Mucosa of descending colon (tissue), 3 donors: ENCODE measurements at places on chromosomes 4 and X. TPM values are rescaled to one million over a fixed set of nuclear protein-coding genes. Genes with fewer than 3 reads are reported as not detected.

EFNB1 gene
- 81.5 TPM for total RNA-seq

GRCh38 chr4:155966171-155966570 lies 12.5 kb upstream of the CTSO start:
- DNase-seq: no peak

ANKRD17 gene
- 70.4 TPM for total RNA-seq

FAM9B gene
- total RNA-seq: not detected

ACE2 gene
- 23.1 TPM for total RNA-seq

DNA sequence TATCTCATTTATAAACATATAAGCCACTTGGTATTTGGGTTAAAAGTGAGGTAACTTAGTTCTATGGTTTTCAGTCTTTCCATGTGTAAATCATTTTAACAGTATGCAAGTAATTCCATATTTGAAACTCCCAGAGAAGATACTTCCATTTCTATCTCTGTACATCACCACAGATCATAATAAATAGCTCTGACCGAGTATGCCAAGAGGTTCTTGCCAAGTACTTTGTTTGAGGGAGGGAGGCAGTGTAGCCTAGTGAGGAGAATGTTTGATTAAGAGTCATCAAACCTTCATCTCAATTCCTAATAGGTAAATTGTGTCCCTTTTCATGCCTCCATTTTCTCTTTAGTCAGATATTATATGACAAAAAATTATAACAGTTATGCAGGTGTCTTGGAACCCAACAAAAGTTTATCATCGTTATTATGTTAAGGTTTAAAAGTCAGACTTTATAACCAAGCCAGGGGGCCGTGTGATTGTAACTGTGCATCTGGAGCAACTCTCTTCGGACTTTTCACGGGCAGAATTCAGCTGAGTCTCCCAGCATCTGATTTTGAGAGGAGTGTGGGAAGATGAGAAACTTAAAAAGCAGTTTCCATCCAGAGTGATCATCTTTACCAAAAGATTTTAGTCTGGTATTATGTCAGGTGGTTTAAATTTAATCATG lies 123.8 kb downstream of the ANK2 start:
- DNase-seq: no peak

DNA sequence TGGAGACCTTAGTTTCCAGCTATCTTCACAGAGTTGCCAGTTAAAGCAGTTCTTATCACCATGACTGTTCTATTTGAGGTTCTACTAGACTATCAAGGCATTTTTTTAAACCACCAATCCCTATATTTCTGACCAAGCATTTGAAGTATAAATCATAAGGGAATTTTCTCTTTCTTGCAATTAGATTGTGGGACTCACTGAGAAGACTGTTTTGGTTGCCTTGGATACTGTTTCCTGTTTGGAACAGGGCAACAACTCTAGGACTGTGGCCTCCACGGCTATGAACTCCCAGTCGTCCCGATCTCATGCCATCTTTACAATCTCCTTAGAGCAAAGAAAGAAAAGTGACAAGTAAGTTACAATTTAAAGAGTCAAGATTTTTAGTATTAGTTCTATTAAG lies 11.8 kb downstream of the KIF4A start:
- no peak for DNase-seq

DNA sequence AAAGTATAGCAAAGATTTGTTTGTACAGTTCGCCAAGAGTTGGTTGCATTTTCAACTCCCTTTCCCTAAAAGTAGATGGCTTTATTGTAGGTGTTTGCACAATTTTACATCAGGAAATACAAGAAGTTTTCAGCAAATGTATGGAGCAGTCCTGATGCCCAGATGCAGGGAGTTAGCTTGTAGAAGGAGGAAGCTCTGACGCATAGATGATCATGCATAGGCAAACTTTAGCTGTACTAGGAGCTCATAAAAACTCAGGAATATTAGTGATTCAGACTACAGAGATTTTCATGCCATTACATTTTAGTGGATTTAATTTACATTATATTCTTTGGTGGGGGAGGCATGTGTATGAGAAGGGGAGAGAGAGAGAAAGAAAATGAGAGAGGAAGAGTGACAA lies 62.9 kb downstream of the TMPRSS11D start:
- DNase-seq: no peak

RTL3 gene
- 1.1 TPM for total RNA-seq

GRCh38 chr4:152537881-152538280 lies 2.0 kb upstream of the FBXW7 start:
- no peak for DNase-seq

GRCh38 chr4:122623637-122624166 lies 2.8 kb upstream of the IL21 start:
- DNase-seq: no peak

FAM47E gene
- 9.8 TPM for total RNA-seq

DNA sequence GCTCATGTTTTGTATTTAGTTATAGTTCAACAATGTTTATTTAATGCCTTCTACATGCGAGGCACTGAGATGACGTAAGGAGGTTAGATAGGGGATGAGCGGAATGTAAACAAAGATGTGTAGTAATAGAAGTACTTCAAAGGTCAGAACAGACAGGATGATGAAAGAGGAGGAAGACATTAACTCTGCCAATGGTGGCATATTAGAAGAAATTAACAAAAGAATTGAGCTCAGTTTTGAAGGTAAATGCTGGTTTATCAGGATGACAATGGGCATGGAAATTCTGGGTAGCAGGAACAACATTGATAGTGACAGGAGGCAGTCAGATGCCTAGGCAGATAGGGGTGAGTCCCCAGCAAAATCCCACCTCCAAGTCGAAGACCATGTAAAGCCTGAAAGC lies 62.3 kb upstream of the PGRMC2 start:
- DNase-seq: no peak

SMPX gene
- total RNA-seq: 11.8 TPM

SPANXA2 gene
- not detected for total RNA-seq

P2RY8 gene
- 2.0 TPM for total RNA-seq

GRCh38 chrX:5549512-5549911 lies 679.2 kb downstream of the NLGN4X start:
- DNase-seq: no peak

- DNase-seq: no peak
Observed at GRCh38 chr4:101418055-101418454, 70.7 kb upstream of the PPP3CA start.

GRCh38 chr4:152310257-152310656 lies 225.6 kb downstream of the FBXW7 start:
- DNase-seq: no peak

EVC gene
- total RNA-seq: 1.9 TPM

DNA sequence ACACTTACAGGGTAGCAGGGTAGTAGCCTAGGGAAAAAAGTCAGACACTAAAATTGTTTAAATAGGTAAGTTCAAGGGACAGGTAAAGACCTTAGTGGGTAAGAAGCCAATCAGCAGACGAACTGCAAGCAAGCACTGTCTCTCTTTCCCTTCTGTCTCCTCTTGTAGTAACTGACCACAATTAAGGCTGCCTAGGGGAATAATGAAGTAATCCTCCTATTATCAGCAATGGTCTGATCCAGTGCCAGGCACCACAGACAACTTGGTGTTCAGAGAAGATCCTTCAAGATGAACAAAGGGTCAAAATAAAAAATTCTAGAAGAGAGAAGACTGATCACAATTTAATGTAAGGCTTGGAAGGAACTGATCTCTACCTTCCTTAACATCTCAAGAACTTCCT lies 62.9 kb downstream of the ELOVL6 start:
- no peak for DNase-seq

DNA sequence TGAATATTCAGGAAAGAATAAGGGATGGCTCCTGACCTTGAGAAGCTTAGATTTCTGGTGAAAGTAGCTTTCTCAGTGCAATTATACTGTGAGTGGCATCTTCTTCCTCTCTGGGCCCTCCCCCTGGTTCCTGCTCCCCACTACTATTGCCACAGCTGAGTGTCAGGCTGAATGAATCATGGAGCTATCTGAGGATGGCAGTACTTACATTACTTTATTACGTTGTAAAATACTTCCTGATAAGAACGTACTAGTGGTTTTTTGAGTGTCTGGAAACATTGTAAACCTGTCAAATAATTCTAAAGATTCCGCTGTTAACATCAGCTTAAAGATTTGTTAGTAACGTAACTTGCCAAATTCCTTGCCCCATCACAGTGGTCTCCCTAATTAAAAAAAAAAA lies 36.2 kb downstream of the ARHGAP10 start:
- no peak for DNase-seq

DNA sequence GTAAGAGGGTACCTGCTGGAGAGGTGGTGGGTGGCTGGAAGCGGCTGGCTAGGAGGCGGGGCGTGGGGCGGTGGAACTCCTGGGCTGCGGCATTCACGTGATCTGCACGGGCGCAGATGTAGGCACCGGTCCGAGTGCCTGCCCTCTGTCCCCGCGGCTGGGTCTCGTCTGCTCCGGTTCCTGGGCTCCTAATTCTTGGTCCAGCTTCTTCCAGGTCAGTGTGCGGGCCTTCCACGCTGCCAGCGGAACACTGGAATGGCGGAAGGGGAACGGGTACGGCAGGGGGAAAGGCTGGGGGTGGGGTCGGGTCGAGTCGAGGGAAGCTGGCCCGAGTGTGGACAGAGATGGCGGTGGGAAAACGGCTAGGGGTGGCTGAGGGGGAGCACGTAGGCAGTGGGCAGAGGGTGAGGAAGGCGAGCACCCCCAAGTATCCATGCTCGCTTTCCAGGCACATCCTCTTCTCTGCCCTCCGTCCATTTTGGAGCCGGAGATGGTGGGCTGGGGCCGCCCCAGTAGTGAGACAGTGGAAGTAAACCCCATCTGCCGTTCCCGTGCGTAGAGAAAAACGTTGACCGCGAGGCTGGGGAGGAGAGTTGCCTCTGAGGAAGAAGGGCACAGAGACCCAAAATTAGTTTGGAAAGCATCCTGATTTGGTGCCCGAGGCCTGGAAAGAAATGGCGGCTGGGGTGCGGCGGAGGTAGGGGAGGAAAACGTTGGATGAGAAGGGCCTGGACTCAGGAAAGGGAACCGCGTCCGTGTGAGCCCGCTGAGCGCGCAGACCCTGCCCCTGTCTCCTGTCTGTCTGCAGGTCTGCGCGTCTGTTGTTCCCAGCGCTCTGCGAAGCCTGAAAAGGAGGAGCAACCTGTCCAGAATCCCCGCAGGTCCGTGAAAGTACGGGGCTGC lies at the start of gene TCEAL4:
Gene TCEAL4, plus strand, starts transcription at position 105 of the 903 bp plus-strand sequence. CDS start 1,161 bp downstream, outside the sequence.
- peak; percentile 71 for DNase-seq

ADGRG4 gene
- not detected for total RNA-seq

PAGE1 gene
- total RNA-seq: not detected

KLHL4 gene
- 0.41 TPM for total RNA-seq

GRCh38 chrX:37817579-37817978 lies 29.8 kb downstream of the DYNLT3 start:
- DNase-seq: no peak

SLC26A1 gene
- total RNA-seq: 2.8 TPM

DNA sequence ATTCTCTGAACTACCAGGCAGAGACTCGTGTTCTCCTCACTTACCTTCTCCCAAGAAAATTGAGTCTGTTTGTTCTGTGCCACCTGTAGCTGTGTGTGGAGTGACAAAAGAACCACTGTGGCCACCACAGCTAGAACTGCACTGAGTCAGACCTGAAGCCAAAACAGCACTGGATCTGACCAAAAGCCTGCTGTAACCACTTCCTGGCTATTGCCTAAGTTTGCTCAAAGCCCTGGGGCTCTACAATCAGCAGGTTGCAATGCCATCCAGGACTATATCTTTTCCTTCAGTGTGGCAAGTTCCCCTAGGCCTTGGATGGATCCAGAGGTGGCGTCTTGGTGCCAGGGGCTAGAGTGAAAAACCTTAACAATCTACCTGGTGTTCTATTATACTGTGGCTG lies 449.1 kb downstream of the FAM133A start:
- DNase-seq: no peak

DNA sequence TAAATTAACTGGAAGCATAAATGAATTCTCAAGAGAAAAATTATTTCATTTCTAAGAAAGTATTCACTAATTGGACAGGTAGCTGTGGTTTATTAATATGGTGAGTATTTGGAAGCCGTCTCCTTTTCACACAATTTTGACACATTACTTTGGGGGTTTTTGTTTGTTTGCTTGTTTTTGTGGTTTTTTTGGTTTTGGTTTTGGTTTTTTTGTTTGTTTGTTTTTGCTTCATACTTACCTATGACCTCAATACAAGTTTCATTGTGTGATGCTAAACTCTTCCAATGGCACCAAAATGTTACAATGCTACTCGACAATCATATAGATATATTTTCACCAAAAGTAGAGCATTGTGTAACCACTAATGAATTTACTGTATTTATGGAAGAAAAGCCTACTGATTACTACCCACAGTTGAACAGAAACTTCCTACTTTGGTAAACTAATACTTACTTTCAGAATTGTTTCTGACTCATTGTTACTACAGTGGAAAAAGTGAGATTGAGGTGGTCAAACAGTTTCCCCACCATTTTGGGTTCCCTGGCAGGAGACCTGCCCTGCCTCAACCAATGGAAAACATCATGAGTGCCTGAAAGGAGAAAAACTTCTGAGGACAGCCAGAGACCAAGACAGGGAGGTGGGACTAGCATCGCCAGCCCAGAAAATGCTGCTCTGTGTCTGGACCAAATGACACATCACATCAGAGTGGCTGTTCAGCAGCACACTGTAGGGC lies 443.1 kb downstream of the HNRNPD start:
- no peak for DNase-seq

SLC7A11 gene
- 2.9 TPM for total RNA-seq

DNA sequence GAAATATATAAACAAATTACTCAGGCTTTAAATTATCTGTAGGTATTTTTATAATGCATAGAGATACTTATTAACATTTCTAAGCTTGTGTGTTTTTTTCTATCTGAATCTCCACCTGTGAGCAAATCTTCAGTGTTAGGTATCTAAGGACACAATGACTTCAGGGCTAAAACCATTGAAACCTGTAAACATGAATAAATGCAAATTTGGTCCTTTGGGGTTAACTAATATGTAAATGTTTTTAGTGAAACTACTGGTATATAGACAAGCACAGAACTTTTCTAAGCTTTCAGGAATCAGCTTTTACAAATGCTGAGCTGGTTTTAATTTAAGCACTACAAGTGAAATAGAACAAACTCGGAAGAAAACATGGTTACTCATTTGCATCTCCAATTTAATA lies 147.9 kb downstream of the FBXO8 start:
- no peak for DNase-seq

GRCh38 chr4:9943761-9944160 lies 77.5 kb downstream of the SLC2A9 start:
- DNase-seq: no peak

DNA sequence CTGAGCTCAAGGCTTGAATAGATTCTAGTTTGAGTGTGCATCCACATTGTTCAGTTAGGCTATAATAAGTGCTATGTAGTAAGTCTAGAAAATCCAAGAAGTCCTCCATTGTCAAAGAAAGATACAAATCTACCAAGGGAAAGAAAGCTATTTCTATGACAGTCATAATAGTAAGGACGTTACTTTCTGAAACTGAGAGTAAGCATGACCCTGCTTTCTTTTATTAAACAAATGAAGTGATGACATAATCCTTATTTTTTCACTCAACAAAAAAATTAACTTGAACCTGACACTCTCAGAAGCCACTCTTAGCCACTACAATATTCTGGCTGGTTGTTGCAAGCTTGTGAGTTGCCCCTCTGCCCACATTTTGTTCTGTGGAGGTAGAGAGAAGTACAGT lies 33.8 kb upstream of the AMELX start:
- DNase-seq: no peak

GRCh38 chrX:52363247-52363883 lies 5.5 kb upstream of the XAGE2 start:
- peak; percentile 60 for DNase-seq
